ENCODE measurements at places on chromosomes 2 and 18. TPM values are rescaled to one million over a fixed set of nuclear protein-coding genes. Genes with fewer than 3 reads are reported as not detected.

TNFAIP6 gene
- total RNA-seq, result 8.9 TPM

CCDC74B gene
- total RNA-seq, result 3.8 TPM

CPLX4 gene
- not detected for total RNA-seq

CHRNA1 gene
- total RNA-seq, result not detected

DDX18 gene
- total RNA-seq, result 44.5 TPM

SERPINB4 gene
- total RNA-seq, result not detected

SULT1C4 gene
- not detected for total RNA-seq

AMER3 gene
- total RNA-seq, result not detected

KLHL30 gene
- total RNA-seq, result not detected

KCNJ13 gene
- not detected for total RNA-seq

SCTR gene
- not detected for total RNA-seq

- no peak overlapping the region for H3K4me3 ChIP-seq
- H3K27ac ChIP-seq, result peak overlapping the region; percentile 7
- no peaks in the 10 kb centered on the region for H3K27me3 ChIP-seq
- no peaks in the 10 kb centered on the region for H3K36me3 ChIP-seq
- DNase-seq, result peak; percentile 88
Measured at GRCh38 chr18:45059695-45060094, 379.0 kb downstream of the SETBP1 start.

DNA sequence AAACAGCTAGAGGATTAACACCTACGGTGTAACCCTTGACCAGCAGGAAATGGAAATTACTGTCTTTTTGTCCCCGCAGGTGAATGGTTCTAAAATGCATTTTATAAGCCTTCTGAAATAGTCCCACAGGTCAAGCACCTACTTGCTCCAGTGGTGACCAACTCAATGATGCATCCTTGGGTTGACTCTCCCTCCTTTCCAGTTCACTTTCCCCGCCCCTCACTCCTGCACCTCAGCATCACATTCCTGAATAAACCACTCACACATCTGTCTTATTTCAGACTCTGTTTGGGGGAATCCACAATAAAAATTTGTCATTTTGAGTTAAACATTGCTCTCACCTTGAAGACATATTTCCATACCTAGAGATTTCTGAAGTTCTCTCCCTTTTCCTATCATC lies 446.0 kb upstream of the TNP1 start:
- no peak overlapping the region for H3K4me3 ChIP-seq
- DNase-seq, result no peak
- no peaks in the 10 kb centered on the region for H3K4me1 ChIP-seq

GRCh38 chr2:223545830-223546229 lies 56.3 kb downstream of the SCG2 start:
- H3K4me3 ChIP-seq, result no peak overlapping the region
- H3K27me3 ChIP-seq, result no peaks in the 10 kb centered on the region
- no peak overlapping the region for H3K27ac ChIP-seq
- H3K4me1 ChIP-seq, result peaks cover 16% of the 10 kb centered on the region
- no peak for DNase-seq
- H3K36me3 ChIP-seq, result no peaks in the 10 kb centered on the region

- H3K4me1 ChIP-seq, result peaks cover 6% of the 10 kb centered on the region
- H3K27ac ChIP-seq, result no peak overlapping the region
- no peaks in the 10 kb centered on the region for H3K27me3 ChIP-seq
- no peaks in the 10 kb centered on the region for H3K36me3 ChIP-seq
- DNase-seq, result peak; percentile 39
Measured at GRCh38 chr2:150548527-150548926, 61.1 kb upstream of the RND3 start.

DNA sequence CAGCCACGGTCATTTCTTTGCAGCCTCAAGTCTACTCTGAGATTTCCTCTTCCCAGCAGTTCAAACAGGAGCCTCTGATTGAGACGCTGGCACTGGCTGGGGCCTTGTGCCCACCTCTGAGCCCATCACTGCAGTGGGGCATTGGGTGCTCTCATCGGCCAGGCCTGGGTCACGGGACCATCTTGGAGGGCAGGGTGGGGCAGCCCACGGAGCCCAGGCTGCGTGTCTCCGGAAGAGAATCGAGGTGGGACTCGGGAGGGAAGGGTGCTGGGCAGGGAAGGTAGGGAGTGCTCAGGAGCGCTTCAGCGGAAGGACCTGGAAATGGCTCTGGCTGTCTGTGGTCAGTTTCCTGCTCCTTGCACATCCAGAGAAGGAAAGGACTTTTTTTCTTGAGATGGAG lies 82.4 kb downstream of the RTP5 start:
- H3K27me3 ChIP-seq, result no peaks in the 10 kb centered on the region
- no peak overlapping the region for H3K27ac ChIP-seq

GRCh38 chr18:75075429-75075841 lies 133.5 kb downstream of the PTGR3 start:
- no peak overlapping the region for H3K27ac ChIP-seq
- H3K4me1 ChIP-seq, result peaks cover 7% of the 10 kb centered on the region
- no peaks in the 10 kb centered on the region for H3K36me3 ChIP-seq
- H3K4me3 ChIP-seq, result no peak overlapping the region
- no peaks in the 10 kb centered on the region for H3K27me3 ChIP-seq
- no peak for DNase-seq

- no peaks in the 10 kb centered on the region for H3K36me3 ChIP-seq
- no peaks in the 10 kb centered on the region for H3K27me3 ChIP-seq
- no peak for DNase-seq
- H3K4me1 ChIP-seq, result no peaks in the 10 kb centered on the region
- no peak overlapping the region for H3K27ac ChIP-seq
- no peak overlapping the region for H3K4me3 ChIP-seq
Measured at GRCh38 chr18:848062-848861, 36.2 kb upstream of the YES1 start.

GRCh38 chr2:37457401-37457901 lies 113.0 kb downstream of the QPCT start:
- peaks cover 60% of the 10 kb centered on the region for H3K4me1 ChIP-seq
- H3K27ac ChIP-seq, result peak overlapping the region; percentile 92
- H3K36me3 ChIP-seq, result no peaks in the 10 kb centered on the region
- DNase-seq, result peak; percentile 73
- no peaks in the 10 kb centered on the region for H3K27me3 ChIP-seq

DNA sequence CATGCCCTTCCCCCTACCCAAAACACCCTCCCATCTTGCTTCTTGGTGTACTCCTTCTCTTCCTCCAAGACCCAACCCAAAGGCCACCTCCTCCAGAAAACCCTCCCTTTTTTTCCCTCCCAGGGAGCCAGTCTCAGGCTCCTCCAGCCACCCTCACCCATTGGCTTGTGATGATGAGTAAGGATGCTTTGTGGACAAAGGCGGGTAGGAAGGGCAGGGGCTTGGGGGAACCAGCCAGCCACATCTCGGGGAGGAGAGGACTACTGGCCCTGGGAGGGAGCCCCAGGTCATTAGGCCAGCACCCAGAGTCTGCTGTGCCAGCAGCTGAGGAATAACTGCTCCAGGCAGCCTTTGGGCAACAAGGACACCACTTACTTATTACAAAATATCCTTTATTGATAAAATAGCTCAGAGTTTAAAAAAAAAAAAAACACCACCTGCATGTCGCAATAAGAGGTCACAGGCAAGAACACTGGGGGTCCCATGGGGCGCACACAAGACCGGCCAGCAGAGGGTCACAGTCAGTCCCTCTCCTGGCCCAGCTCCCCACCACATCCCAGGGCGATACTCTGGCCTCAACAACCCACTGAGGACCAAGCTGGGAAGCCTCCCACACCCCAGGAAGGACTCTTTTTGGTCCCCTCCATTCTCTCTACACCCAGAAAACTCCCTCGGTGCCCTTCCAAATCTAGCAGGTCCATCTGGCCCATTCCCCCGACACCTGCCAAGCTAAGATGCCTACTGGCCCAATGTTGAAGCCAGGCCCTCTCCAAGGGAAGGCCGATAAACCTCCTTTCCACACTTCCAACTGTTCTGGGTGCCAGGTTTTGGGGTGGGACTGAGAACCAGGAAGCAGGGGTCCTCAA lies 3.6 kb downstream of the ADRA2B start:
- no peak overlapping the region for H3K4me3 ChIP-seq
- no peak overlapping the region for H3K27ac ChIP-seq
- H3K27me3 ChIP-seq, result peaks cover 20% of the 10 kb centered on the region
- DNase-seq, result no peak
- no peaks in the 10 kb centered on the region for H3K4me1 ChIP-seq

GRCh38 chr2:232787806-232788205 lies 11.4 kb upstream of the KCNJ13 start:
- no peak overlapping the region for H3K4me3 ChIP-seq
- H3K4me1 ChIP-seq, result no peaks in the 10 kb centered on the region
- no peaks in the 10 kb centered on the region for H3K27me3 ChIP-seq
- DNase-seq, result no peak
- peaks cover 52% of the 10 kb centered on the region for H3K36me3 ChIP-seq

DNA sequence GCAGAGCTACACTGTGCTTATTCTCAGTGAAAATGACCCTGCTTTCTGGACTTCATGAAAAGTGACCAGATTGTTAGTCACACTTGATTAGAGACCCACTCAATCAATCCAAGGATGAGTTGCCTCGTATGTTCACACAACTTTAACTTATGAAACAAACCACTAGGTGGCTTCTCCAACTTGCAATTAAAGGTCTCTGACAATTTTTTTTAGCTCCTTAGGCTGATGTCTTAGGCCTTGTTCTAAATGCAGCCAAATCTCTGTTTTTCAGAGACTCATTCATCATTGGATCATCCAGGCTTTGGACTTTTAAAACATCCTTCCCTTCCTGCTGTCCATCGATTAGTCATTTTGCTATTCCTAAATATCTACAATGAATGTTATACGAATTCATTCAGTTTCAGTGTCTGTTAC lies 63.4 kb downstream of the MREG start:
- no peaks in the 10 kb centered on the region for H3K27me3 ChIP-seq
- H3K4me3 ChIP-seq, result no peak overlapping the region
- no peak overlapping the region for H3K27ac ChIP-seq
- DNase-seq, result peak; percentile 72

- no peak overlapping the region for H3K27ac ChIP-seq
- H3K36me3 ChIP-seq, result no peaks in the 10 kb centered on the region
- H3K4me3 ChIP-seq, result no peak overlapping the region
- no peaks in the 10 kb centered on the region for H3K27me3 ChIP-seq
- no peak for DNase-seq
- no peaks in the 10 kb centered on the region for H3K4me1 ChIP-seq
Measured at GRCh38 chr2:236102971-236103370, 65.2 kb downstream of the GBX2 start.

GRCh38 chr2:184698476-184698875 lies 100.1 kb downstream of the ZNF804A start:
- no peak for DNase-seq
- H3K27ac ChIP-seq, result no peak overlapping the region
